ENCODE measurements at places on chromosomes 1 and 21.
A peak's percentile ranks its signal among the peaks of the same experiment; 100 is the strongest.

- DNase-seq, result no peak
Observed at GRCh38 chr1:242189591-242189990, 190.7 kb upstream of the MAP1LC3C start.

DNA sequence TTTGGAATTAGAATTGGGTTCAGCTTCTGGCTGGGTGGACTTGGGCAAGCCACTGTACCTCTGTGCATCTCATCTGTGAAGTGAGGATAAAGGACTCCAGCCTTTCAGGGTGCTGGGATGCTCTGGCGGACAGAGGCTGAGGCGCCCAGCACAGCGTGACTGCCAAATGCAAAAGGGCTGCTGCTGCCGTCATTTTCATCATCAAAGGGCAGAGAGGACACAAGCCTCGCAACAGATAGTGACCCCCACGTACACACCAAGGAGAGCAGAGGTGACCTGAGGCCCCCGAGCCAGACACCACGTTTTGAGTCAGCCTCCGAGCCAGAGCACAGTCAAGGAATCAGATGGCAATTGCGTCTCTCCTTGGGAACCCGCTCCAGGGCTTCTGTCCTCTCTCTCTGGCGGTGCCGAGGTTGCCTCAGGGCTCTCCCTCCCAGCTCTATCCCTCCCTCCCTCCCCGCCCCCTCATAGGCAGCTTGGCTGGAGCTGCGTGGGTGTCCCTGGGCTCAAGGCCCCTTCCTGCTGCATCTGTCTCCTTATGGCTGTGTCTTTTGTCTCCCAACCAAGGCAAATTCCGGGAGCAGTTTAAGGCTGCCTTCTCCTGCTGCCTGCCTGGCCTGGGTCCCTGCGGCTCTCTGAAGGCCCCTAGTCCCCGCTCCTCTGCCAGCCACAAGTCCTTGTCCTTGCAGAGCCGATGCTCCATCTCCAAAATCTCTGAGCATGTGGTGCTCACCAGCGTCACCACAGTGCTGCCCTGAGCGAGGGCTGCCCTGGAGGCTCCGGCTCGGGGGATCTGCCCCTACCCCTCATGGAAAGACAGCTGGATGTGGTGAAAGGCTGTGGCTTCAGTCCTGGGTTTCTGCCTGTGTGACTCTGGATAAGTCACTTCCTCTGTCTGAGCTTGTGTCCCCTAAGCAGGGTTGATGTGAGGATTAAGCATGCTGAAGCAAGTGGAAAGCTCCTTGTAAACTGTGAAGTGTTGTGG lies 9.0 kb downstream of the HCRTR1 start:
- no peak for DNase-seq

GRCh38 chr1:211133393-211133835 lies 534 bp downstream of the KCNH1 start:
- DNase-seq, result peak; percentile 19

- DNase-seq, result no peak
Observed at GRCh38 chr1:28644494-28644893, 1.6 kb upstream of the TAF12 start.

DNA sequence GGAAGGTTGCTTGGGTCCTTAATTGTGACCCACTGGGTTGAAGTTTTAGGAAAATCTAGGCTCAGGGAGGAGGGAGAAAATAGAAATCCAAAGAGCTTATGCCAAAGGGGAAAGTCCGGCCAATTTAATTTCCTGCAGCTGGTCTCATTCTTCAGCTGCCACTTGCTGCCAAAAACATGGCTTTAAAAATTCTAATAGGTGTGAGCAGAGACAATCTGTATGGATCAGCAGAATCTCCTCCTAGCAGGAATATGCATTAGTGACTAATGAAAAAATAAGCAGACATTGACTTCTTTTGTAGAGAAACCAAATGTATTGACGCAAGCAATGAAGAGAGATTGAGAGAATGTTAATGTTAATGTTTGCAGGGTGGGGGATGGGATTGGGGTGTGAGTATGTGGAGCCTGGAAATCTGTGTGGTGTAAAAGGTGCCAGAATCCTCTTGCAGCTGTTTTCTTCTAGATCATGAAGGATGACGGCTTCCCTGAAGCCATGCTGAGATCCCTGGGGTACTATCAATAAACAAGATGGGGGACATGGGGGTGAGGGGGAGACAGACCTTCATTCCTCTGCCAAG lies 35.3 kb downstream of the VWA5B1 start:
- no peak for DNase-seq

- no peak for DNase-seq
Observed at GRCh38 chr21:32048353-32048752, 175.5 kb downstream of the HUNK start.

DNA sequence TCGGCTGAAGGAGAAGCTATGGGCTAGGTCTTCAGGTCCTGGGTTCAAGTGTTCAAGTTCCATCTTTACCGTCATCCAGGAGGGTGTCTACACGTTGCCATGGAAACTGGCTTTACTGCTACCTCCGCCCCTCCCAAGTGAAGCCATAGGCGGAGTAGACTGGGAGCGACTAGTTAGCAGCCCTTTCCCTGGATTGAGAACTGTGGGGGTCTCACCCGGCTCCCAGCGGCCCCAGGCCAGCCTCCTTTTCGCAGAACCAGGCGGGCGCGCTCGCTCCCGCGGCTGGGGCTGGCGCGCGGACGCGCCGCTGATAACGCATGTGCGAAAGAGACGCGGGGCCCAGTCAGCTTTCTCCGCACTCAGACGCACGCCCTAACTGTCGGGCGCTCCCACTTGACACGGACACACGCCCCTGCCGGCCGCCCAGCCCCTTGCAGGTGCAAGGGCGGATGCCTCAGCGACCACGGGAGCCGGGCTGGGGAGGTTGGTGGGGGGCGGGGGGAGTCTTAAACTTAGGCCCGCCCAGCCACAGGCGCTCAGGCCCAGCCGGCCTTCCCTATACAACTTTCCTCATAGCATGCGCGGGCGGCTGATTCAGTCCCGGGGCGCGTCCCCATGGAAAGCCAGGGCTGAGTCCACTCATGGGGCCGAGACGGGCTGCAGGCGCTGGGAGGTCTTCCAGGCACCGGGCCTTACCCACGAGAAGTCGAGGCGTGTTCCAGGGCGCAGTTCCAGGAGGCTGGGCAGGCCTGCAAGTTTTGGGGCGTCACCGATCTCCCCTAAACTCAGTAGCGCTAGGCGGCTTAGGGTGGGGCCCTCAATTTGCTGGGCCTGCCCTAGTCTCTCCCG lies 7.4 kb downstream of the EFNA4 start:
- DNase-seq, result peak; percentile 67

DNA sequence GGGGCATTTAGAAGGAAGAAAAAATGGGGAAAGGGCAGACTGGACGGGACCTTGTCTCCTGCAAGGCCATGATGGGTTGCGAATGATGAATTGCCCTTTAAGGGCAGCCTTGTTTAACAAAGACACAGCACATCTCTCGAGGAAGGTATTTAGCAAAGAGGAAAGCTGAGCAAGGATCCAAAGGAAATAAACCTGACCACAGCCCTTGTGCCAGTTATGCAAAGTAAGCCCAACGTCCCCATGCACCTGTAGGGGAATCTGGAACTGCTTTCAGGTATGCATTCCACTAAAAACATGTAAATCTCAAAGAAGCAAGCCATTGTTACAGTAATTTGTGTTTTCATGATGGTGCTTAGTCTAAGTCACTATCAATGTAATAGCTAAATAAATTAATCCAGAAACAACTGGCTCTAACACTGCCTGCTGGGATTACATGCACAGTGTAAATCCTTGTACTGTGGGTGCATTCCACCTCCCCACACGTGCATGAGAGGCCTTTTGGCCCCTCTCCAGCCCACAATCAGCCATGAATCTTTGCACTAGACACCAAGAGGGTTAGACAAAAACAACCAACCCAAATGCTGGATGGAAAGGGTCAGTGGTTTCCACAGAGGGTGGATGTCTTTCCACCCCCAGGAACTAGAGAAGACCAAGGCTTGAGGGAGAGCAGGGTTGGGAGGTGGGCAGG lies 228.8 kb upstream of the KAZN start:
- DNase-seq, result no peak

GRCh38 chr21:44797775-44798174 lies 3.8 kb downstream of the UBE2G2 start:
- DNase-seq, result no peak

DNA sequence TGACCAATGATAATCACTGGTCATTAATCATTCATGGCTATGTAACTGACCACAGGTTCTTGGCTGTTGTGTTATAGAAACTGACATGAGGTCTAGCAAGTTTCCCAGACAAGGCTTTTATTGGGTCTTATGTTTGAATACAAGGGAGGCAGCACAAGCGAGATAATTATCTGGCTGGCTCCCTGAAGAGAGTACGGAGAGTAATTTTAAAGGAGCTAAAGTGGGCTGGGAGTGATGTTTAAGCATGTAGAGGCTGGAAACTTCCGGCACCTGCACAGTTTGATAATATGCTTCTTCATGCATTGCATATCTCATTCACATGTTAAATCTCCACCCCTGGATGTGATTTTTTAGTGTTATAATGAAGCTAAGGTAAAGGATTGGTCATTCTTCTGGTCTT lies 116.2 kb upstream of the KCNK1 start:
- no peak for DNase-seq

DNA sequence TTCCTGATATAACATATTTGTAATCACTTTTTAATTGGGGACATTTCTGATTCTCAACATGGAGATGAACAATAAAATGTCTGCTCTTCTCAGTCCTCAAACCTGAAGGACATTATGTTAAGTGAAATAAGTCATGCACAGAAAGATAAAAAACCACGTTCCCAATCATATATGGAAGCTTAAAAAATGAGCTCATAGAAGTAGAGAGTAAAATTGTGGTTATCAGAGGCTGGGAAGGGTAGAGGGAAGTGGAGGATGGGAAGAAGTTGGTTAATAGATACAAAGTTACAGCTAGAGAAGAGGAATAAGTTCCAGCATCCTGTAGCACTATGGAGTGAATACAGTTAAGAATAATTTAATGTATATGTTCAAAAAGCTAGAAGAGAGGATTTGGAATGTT lies 1.5 kb upstream of the CD48 start:
- DNase-seq, result no peak

- DNase-seq, result no peak
Observed at GRCh38 chr1:184052194-184052559, 647 bp downstream of the TSEN15 start.
